Renal pelvis (tissue), 12 donors: ENCODE measurements at places on chromosomes 1 and 21. TPM values are rescaled to one million over a fixed set of nuclear protein-coding genes. Genes with fewer than 3 reads are reported as not detected.

The TARS2 gene
- 30.1 TPM for polyA plus RNA-seq

The PLEKHN1 gene
- polyA plus RNA-seq = 0.44 TPM

The U2AF1 gene
- 55.3 TPM for polyA plus RNA-seq

The ZFP69B gene
- polyA plus RNA-seq = 5.7 TPM

The GBP5 gene
- 0.31 TPM for polyA plus RNA-seq

The ST3GAL3 gene
- polyA plus RNA-seq = 19.2 TPM

The PHLDA3 gene
- polyA plus RNA-seq = 15.7 TPM

The C1orf141 gene
- 0.35 TPM for polyA plus RNA-seq

The CHIA gene
- not detected for polyA plus RNA-seq

The SELP gene
- 4.9 TPM for polyA plus RNA-seq

The TRABD2B gene
- polyA plus RNA-seq = 23.1 TPM

The TMEM52 gene
- 1.5 TPM for polyA plus RNA-seq

The DMBX1 gene
- polyA plus RNA-seq = not detected
